ENCODE measurements at places on chromosomes 4 and X.

DNA sequence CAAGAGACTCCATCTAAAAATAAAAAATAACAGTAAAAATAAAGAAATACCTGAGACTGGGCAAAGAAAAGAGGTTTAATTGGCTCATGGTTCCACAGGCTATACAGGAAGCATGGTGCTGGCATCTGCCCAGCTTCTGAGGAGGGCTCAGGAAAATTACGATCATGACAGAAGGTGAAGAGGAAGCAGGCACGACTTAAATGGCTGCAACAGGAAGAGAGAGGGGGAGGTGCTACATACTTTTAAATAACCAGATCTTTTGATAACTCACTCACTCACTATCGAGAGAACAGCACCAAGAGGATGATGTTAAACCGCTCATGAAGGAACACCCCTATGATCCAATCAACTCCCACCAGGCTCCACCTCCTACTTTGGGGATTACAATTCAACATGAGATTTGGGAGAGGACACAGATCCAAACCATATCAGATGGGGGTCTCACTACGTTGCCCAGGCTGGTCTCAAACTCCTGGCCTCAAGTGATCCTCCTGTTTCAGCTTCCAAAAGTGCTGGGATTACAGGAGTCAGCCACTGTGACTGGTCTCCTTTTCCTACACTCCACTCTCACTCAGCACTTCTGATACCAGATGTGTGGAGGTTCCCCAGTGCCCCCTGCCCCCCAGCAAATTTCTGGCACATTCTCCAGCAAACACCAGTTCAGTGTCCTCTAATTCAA, 11.9 kb upstream of the ZNF157 start:
- DNase-seq: no peak

DNA sequence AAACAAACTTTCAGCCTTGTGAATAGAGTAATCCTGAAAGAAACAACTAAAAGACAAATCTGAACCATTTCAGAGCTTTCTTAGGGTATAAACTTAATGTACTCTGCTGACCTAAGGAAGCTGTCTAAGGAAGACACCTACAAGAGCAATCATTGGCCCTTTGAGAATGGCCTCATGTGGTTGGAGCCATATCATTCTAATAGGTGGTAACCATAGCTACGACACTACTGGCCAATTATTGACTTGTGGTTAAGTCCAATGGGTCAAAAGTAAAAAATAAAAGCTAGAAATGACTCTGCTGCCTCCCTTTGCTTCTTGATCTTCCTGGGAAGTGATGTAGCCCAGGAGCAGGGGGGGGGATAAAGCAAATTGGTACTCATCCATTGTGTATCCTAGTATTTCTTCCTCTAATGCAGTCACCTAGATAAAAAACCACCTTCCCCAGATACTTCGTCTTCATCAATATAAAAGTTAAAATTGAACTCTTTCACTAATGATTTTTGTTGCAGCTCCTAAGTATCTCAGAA, 547.0 kb downstream of the ARAP2 start:
- DNase-seq: no peak

DNA sequence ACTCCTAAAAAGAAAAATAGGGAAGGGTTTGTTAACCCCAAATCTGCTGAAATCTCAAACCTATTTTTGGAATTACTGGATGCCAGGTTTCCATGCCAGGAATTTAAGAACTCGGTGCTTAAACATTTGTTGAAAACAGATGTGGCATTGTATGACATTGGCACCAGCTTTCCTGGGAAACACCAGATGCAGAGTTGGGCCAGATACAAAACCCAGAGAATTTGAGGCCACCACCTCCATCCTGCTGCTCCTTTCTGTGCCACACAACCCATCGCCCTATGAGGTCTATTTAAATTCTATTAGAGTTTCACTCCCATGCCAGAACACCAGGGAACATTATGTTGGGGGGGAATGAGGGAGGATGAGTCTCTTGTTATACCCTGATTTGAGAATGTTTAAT, 71.7 kb downstream of the ARAP2 start:
- DNase-seq: no peak

GRCh38 chrX:78024349-78025059, 55.1 kb upstream of the PGAM4 start:
- DNase-seq: peak; percentile 18

DNA sequence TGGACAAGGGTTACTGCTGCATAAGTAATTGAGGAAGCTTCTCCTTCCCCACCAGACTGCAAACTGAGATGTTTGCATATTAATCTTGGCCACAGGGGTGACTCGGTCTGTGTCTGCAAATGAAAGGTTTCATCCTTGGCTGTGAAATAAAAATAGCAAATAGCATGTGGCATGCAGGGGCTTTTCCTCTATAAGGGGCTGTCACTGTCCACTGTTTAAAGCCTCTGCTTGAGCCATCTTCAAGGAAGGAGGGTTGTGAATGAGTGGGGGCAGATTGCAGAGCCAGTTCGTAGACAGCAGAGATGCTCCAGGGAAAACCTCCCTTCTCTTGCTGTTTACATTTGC, 33.3 kb downstream of the TMSB4X start:
- no peak for DNase-seq

DNA sequence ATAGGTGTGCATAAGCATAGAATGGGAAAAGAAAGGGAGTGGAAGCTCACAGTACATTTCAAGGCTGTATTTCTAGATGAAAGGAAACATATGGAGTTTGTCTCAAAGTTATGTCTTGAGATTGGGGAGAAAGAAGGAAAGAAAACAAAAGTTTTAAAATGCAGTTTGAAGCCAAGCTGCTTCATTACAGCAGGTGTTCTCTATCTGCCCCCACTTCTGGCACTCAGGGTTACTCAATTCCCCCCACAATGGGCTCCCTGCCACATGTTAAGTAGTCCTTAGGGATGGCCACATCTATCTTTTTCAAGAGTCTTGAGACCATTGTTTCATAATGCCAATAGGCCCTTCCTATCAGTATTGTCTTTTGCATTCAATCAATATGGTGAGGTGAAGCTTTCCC, 367.4 kb upstream of the ANXA10 start:
- no peak for DNase-seq

DNA sequence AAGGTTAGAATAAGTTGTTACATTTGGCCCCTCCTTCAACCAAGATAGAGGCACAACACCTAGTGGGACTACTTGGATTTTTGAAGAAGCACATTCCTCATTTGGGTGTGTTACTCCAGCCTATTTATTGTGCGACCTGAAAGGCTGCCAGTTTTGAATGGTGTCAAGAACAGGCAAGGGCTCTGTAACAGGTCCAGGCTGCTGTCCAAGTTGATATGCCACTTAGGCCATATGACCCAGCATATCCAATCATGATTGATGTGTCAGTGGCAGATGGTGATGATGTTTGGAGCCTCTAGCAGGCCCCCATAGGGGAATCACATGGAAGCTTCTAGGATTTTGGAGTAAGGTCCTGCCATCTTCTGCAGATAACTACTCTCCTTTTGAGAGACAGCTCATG, 35.5 kb upstream of the UGT2B4 start:
- no peak for DNase-seq

GRCh38 chr4:27057662-27058061, 197.0 kb downstream of the STIM2 start:
- DNase-seq: no peak

GRCh38 chrX:41921492-41922430, 1.6 kb downstream of the CASK start:
- no peak for DNase-seq

DNA sequence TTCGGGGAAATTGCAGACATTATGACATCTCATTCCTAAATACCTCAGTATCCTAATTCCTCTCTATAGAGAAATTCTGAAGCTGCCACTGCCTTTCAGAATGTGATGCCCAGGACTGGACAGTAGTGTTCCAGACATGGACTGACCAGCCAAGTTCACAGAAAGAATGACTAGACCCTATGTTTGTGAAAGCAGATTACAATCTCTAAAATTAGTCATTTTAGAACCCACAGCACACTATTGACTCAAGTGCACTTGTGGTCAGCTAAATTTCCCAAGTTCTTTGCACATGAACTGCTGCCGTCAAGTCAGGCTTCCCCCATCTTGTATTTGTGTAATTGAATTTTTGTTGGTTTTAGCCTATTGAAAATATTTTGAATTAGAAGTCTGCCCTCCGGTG, 81.0 kb upstream of the ESX1 start:
- DNase-seq: no peak

GRCh38 chrX:132584936-132585335, 96.1 kb upstream of the MBNL3 start:
- DNase-seq: no peak

GRCh38 chr4:149008415-149009025, 566.3 kb upstream of the NR3C2 start:
- no peak for DNase-seq

GRCh38 chrX:78655642-78656041, 3.5 kb downstream of the RTL3 start:
- no peak for DNase-seq

DNA sequence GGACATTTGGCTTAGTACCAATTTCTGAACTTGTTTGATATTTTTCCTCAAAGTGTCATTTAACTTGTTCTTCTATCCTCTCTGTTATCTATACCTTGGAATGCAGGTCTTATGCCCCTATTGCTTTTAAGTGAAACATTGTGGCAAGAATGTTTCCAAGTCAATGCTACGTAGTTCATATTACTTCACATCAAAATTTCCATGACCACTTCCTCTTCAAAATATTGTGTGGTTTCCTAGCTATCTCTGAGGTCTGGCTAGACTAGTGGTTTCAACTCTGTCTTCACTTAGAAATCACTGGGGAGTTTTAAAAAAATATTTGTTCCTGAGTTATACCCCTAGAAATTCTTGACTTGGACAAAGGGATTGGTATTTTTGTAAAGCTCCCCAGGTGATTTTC, 20.2 kb upstream of the RASGEF1B start:
- DNase-seq: no peak

DNA sequence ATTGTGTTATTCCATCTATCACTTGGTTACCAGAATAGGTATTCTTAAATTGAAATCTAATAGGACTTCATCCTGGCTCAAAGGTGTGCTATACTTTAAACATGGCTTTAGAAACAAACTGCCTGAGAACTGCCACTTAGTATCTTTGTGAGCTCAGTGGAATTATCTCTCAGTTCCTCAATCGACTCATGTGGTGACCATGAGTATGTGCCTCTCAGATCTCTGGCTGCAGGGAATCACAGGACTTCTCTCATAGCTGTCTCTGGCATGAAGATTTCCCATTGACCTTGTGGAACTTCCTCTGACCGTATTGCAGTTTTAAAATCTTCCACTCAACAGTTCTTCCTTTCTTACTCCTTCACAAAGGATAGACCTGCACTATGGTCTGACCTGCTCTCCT, 681.9 kb upstream of the BOD1L1 start:
- no peak for DNase-seq

DNA sequence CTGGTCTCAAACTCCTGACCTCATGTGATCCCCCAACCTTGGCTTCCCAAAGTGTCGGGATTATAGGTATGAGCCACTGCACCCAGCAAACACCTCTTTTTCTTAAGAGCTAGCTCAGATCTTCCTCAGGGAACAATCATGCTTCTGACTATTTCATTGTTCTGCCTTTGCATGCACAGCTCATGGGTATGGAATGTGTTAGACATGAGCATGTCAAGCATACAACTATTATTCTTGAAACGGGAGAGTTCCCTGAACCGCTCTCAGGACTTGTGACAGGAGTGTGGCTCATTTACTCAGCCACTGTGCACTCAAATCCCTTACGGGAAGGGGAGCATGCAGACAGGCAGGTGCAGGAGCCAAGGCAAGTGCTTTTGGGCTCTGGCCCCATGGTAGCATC, 231.7 kb upstream of the TAPT1 start:
- no peak for DNase-seq
